ENCODE measurements at places on chromosomes 12 and 14. TPM values are rescaled to one million over a fixed set of nuclear protein-coding genes. Genes with fewer than 3 reads are reported as not detected.
A peak's percentile ranks its signal among the peaks of the same experiment; 100 is the strongest.

- no peak for DNase-seq
- no peaks in the 10 kb centered on the region for H3K36me3 ChIP-seq
- H3K4me1 ChIP-seq: no peaks in the 10 kb centered on the region
- no peaks in the 10 kb centered on the region for H3K27me3 ChIP-seq
Measured at GRCh38 chr12:68327896-68328295, 4.3 kb downstream of the MDM1 start.

- DNase-seq: no peak
- H3K27ac ChIP-seq: no peak overlapping the region
- H3K4me3 ChIP-seq: no peak overlapping the region
Measured at GRCh38 chr12:46560874-46561273, 188.3 kb upstream of the SLC38A2 start.

SMIM41 gene
- 1.4 TPM for total RNA-seq

DNA sequence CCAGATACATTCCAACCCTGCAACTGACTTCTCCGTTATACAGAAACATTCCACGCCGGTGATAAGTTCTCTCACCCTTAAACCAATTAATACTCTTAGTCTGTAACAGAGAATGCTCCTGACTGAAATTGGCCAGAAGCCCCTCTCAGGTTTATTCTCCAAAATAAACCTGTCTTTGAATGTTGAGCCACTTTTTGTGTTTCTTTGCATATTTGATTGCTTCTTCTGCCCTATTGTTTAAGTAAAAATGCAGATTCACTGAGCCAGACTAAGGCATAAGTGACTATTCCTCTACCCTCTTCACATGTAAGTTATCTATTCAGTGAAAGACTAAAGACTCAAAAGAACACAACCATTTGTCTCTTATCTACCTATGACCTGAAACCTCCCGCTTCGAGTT, 3.6 kb upstream of the AVPR1A start:
- H3K4me3 ChIP-seq: no peak overlapping the region
- peaks cover 23% of the 10 kb centered on the region for H3K4me1 ChIP-seq
- H3K27ac ChIP-seq: no peak overlapping the region
- DNase-seq: no peak

- no peak for DNase-seq
- no peaks in the 10 kb centered on the region for H3K4me1 ChIP-seq
- no peaks in the 10 kb centered on the region for H3K27me3 ChIP-seq
- H3K27ac ChIP-seq: no peak overlapping the region
- H3K4me3 ChIP-seq: no peak overlapping the region
- no peaks in the 10 kb centered on the region for H3K36me3 ChIP-seq
Measured at GRCh38 chr14:63672417-63673180, 30.9 kb upstream of the WDR89 start.

GRCh38 chr12:127060310-127060847, 1206.6 kb upstream of the TMEM132C start:
- H3K27me3 ChIP-seq: no peaks in the 10 kb centered on the region
- no peak for DNase-seq
- H3K4me3 ChIP-seq: peak overlapping the region; percentile 38
- no peaks in the 10 kb centered on the region for H3K4me1 ChIP-seq

TSHR gene
- not detected for total RNA-seq

ENDOU gene
- not detected for total RNA-seq

GRCh38 chr12:39773266-39773665, 153.7 kb upstream of the ABCD2 start:
- H3K4me1 ChIP-seq: no peaks in the 10 kb centered on the region
- no peaks in the 10 kb centered on the region for H3K27me3 ChIP-seq
- no peak for DNase-seq

DNA sequence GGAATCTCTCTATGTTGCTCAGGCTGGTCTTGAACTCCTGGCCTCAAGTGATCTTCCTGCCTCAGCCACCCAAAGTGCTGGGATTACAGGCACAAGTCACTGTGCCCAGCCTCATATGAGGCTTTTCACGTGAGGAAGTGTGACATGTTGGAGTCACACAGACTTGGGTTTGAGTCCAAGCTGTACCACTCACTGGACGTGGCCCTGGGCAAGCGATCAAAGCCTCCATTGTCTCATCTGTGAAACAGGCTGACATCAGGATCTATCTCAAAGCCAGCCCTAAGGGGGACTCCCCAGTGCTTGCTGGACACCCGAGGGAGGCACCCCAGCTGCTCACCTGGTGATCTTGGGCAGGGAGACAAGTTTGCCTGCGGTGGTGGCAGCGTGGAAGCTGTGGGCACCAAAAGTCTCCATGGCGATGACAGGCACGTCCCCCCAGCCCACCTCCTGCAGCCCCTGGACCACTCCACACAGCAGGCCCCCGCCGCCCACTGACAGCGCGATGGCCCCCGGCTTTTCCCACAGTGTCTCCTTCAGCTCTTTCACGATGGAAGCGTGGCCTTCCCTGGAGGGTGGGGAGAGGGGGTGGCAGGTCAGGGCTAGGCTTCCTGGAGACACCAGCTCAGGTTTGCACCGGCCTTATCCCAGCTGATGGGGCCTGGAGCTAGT, 6.7 kb downstream of the SDS start:
- no peaks in the 10 kb centered on the region for H3K4me1 ChIP-seq
- DNase-seq: no peak
- no peaks in the 10 kb centered on the region for H3K36me3 ChIP-seq
- no peak overlapping the region for H3K4me3 ChIP-seq
- no peaks in the 10 kb centered on the region for H3K27me3 ChIP-seq

- H3K36me3 ChIP-seq: no peaks in the 10 kb centered on the region
- no peak overlapping the region for H3K4me3 ChIP-seq
- H3K4me1 ChIP-seq: no peaks in the 10 kb centered on the region
- no peak overlapping the region for H3K27ac ChIP-seq
- no peak for DNase-seq
Measured at GRCh38 chr12:76252031-76252430, 96.2 kb downstream of the BBS10 start.

GRCh38 chr14:79011091-79011919, 841.1 kb downstream of the NRXN3 start:
- H3K4me1 ChIP-seq: no peaks in the 10 kb centered on the region
- H3K36me3 ChIP-seq: no peaks in the 10 kb centered on the region
- H3K27me3 ChIP-seq: no peaks in the 10 kb centered on the region
- no peak overlapping the region for H3K27ac ChIP-seq
- no peak for DNase-seq

IL23A gene
- total RNA-seq: 5.8 TPM

- no peaks in the 10 kb centered on the region for H3K27me3 ChIP-seq
- H3K36me3 ChIP-seq: peaks cover 31% of the 10 kb centered on the region
- DNase-seq: no peak
Measured at GRCh38 chr12:121918679-121919038, 267 bp downstream of the CFAP251 start.

GRCh38 chr12:6215120-6215807, 15.1 kb downstream of the CD9 start:
- no peaks in the 10 kb centered on the region for H3K27me3 ChIP-seq
- no peak overlapping the region for H3K4me3 ChIP-seq
- no peak for DNase-seq
- no peaks in the 10 kb centered on the region for H3K36me3 ChIP-seq

OVCH1 gene
- not detected for total RNA-seq

- H3K27me3 ChIP-seq: no peaks in the 10 kb centered on the region
- H3K27ac ChIP-seq: no peak overlapping the region
- H3K4me1 ChIP-seq: no peaks in the 10 kb centered on the region
- no peaks in the 10 kb centered on the region for H3K36me3 ChIP-seq
Measured at GRCh38 chr14:30450631-30451545, 108.1 kb upstream of the G2E3 start.

Data from Peyer's patch (tissue), 4 donors.